ENCODE measurements at places on chromosomes 11 and 22.

- no peak overlapping the region for H3K27ac ChIP-seq
- H3K4me3 ChIP-seq = peak overlapping the region; percentile 54
- H3K27me3 ChIP-seq = no peaks in the 10 kb centered on the region
- H3K4me1 ChIP-seq = no peaks in the 10 kb centered on the region
- DNase-seq = peak; percentile 25
These were observed 429.7 kb downstream of the ETS1 start for GRCh38 chr11:128157423-128158298.

DNA sequence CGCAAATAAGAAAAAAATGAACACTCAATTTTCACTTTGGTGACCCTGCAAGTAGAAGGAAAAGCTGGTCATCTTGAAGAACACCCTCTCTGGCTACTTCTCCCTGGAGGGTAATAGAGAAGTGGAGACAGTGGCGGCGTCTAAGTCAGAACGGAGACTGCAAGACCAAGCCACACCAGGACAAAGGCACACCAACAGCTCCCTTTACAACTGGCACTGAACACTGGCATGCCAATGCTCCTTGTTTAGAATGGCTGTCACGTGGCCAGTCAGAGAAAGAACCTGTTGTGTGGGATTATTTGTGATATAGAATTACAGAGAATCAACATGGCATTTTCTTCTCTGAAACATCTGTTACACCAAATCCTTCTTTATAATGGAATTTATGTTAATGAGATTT lies 61.3 kb upstream of the YPEL1 start:
- no peak for DNase-seq
- H3K36me3 ChIP-seq = peaks cover 14% of the 10 kb centered on the region
- no peak overlapping the region for H3K4me3 ChIP-seq
- no peaks in the 10 kb centered on the region for H3K27me3 ChIP-seq
- peaks cover 2% of the 10 kb centered on the region for H3K4me1 ChIP-seq

DNA sequence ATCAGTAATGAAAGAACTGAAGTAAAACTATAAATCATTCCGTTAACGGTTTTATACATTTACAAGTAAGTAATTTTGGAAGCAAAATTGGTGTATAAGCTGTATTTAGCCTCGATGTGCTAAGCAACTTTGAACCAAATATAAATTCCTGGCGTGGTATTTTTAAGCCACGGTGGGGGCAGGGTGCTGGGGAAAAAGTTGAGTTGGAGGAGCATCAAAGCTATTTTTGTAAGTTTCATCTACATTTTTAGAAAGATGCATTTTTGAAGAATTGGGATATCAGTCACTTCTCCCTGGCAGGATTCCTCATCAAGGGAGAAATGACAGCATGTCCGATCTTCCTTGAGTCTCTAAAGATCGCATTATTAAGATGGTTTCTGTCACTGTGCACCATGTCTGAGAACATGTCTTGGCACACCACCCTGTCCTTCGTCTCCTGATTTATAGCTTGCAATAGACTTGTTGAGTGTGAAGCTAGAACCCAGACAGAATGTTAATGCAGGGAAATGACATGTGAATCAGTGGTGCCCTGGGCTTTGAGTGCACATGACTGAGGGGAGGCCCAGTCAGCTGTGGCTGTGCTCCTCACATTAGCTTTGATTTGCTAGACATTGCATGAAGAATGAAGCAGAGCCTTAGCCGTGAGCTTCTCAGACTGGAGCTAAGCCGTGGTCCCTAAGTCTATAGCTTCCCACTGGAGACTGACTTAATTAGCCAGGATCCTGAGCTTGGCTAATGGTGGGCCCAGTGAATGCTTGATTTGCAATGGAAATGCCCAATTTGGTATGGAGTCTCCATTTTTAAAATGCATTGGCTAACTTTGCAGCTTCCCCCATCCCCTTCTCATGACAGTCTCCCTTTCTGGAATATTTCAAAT lies 127.0 kb downstream of the COMMD9 start:
- no peak overlapping the region for H3K27ac ChIP-seq
- H3K4me3 ChIP-seq = no peak overlapping the region
- no peak for DNase-seq
- H3K27me3 ChIP-seq = no peaks in the 10 kb centered on the region
- H3K36me3 ChIP-seq = no peaks in the 10 kb centered on the region
- no peaks in the 10 kb centered on the region for H3K4me1 ChIP-seq

DNA sequence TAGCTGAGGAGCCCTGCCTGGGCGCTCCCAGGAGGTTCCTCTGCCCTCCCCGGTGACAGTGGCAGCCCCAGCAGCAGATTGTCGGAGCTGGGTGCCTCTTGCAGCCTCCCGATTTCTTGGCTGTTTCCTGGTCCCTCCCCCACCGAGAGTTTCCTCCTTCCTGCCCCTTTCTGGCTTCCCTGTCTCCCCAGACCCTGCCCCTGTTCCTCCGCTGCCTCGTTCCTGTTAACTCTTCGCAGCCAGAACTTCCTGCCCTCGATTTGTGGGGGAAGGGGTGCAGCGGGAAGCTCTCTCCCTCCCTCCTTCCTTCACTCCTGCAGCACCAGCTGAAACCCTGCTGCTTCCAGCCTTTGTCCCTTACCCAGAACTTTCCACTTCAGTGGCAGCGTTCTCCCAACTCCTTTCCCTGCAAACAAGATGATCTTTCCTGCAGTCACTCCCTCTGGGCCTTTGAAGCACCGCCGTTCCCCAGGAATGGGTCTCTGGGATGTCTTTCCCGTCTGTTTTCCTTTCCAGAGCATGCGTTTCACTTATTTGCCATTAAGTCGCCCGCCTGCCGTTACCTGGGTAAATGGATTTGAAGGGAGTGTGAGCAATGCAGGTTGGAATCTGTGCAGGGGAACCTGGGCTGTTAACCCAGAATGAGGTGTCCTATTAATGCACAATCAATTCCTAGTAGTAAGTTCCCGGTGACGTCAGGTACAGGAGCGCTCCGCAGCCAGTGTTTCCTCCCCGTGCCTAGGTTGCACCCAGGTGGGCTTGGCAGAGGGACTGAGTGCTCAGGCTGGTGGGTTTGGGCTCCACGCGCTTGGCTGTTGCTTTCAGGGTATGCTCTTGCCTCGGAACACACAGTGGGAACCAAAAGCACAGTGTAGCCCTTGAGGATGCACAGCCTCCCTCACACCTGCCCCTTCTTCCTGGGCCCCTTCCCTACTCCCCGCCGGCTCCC lies 4.3 kb downstream of the GRK2 start:
- no peaks in the 10 kb centered on the region for H3K27me3 ChIP-seq
- peaks cover 26% of the 10 kb centered on the region for H3K36me3 ChIP-seq
- H3K27ac ChIP-seq = peak overlapping the region; percentile 66
- H3K4me3 ChIP-seq = peak overlapping the region; percentile 99
- no peak for DNase-seq

- H3K27ac ChIP-seq = no peak overlapping the region
- no peak for DNase-seq
- no peaks in the 10 kb centered on the region for H3K27me3 ChIP-seq
- no peaks in the 10 kb centered on the region for H3K4me1 ChIP-seq
These were observed 117.8 kb downstream of the APOL5 start for GRCh38 chr22:35835267-35835997.

GRCh38 chr11:119445850-119446249 lies 22.9 kb upstream of the THY1 start:
- H3K36me3 ChIP-seq = no peaks in the 10 kb centered on the region
- H3K4me1 ChIP-seq = peaks cover 6% of the 10 kb centered on the region
- DNase-seq = no peak
- no peak overlapping the region for H3K27ac ChIP-seq
- no peak overlapping the region for H3K4me3 ChIP-seq
- no peaks in the 10 kb centered on the region for H3K27me3 ChIP-seq

GRCh38 chr11:17443423-17443822 lies 33.2 kb downstream of the ABCC8 start:
- no peaks in the 10 kb centered on the region for H3K36me3 ChIP-seq
- no peak overlapping the region for H3K27ac ChIP-seq
- no peaks in the 10 kb centered on the region for H3K27me3 ChIP-seq
- no peak for DNase-seq
- H3K4me1 ChIP-seq = no peaks in the 10 kb centered on the region
- H3K4me3 ChIP-seq = no peak overlapping the region

GRCh38 chr22:46734830-46735453 lies 3.1 kb downstream of the CERK start:
- peaks cover 53% of the 10 kb centered on the region for H3K4me1 ChIP-seq
- no peaks in the 10 kb centered on the region for H3K27me3 ChIP-seq
- H3K27ac ChIP-seq = peak overlapping the region; percentile 76
- H3K4me3 ChIP-seq = peak overlapping the region; percentile 76
- H3K36me3 ChIP-seq = peaks cover 5% of the 10 kb centered on the region
- DNase-seq = peak; percentile 79

DNA sequence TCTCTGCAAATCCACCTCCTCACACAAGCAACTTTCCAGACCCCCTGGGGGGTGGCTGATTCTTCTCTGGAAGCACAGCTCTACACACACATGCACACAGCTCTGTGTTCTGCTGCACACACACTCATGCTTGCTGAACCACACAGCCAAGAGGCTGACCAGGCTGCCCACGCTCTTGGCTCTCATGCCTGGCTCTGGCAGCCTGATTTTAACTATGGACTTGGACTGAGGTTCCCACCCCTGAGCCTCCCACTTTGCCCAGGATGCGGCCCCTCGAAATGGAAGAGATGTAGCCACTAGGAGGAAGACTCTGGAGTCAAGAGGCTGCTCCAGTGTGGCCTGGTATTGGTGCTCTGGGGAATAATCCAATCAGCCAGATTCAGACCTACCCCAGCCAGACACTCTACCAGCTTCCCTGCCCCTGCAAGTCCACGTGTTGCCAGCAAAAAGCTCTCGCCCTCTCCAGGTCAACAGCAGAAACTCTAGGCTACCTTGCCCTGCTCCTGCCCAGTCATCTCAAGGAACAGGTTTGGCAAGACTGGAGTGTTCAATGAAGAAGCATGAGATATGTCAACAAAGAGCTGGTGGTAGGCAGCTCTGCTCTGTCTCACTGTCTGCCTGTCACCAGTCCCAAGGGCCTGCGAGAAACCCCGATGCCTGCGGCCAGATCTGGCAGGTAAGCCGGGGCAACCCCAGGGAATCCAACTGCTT lies 8.8 kb upstream of the CASTOR1 start:
- H3K4me1 ChIP-seq = peaks cover 82% of the 10 kb centered on the region
- no peaks in the 10 kb centered on the region for H3K27me3 ChIP-seq
- H3K27ac ChIP-seq = no peak overlapping the region
- peaks cover 55% of the 10 kb centered on the region for H3K36me3 ChIP-seq
- peak overlapping the region; percentile 18 for H3K4me3 ChIP-seq

DNA sequence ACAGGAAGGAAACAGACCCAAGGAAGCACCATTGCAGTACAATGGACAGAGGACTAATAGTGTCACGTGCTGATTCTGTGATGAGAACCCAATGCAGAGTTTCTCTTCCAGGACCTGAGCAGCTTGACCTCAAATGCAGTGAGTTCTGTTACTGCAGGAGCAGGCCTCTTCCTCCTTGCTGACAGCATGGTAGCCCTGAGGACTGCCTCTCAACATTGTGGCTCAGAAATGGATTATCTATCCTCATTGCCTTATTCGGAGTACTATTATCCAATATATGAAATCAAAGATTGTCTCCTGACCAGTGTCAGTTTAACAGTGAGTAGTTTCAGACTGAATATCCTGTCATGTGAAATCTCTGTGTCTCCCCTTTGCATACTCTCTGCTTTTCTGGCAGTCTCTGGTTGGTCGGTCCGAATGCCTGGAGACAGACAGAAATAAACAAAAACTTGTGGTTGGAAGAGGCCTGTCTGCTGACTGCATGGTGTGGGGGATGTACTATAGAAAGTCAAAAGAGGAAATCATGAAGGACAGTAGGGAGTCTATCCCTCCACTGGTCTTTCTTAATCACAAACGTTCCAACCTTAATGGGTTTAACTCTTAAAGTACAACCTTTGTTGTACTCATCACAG lies 6.9 kb upstream of the MS4A14 start:
- no peak overlapping the region for H3K27ac ChIP-seq
- H3K4me1 ChIP-seq = no peaks in the 10 kb centered on the region
- DNase-seq = no peak
- H3K27me3 ChIP-seq = no peaks in the 10 kb centered on the region
- H3K36me3 ChIP-seq = no peaks in the 10 kb centered on the region

DNA sequence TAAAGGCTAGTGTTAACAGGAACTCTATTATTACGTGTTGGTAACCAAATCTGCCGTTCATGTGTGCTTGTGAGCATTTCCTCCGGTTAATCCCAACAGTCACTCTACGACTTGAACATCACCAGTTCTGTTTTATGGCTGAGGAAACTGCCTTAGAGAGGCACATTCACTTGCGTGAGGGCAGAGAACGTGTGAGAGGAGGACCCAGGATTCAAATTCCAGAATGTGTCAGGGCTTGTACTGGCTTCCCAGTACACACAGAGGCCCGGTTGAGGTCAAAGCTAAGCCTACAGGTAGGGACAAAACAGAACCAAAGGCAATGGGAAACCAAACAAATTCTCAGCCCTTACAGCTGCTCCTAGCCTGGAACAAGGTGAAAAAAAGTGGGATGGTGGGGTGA lies 66.9 kb upstream of the TENM4 start:
- no peak overlapping the region for H3K27ac ChIP-seq
- no peak for DNase-seq
- H3K27me3 ChIP-seq = no peaks in the 10 kb centered on the region

DNA sequence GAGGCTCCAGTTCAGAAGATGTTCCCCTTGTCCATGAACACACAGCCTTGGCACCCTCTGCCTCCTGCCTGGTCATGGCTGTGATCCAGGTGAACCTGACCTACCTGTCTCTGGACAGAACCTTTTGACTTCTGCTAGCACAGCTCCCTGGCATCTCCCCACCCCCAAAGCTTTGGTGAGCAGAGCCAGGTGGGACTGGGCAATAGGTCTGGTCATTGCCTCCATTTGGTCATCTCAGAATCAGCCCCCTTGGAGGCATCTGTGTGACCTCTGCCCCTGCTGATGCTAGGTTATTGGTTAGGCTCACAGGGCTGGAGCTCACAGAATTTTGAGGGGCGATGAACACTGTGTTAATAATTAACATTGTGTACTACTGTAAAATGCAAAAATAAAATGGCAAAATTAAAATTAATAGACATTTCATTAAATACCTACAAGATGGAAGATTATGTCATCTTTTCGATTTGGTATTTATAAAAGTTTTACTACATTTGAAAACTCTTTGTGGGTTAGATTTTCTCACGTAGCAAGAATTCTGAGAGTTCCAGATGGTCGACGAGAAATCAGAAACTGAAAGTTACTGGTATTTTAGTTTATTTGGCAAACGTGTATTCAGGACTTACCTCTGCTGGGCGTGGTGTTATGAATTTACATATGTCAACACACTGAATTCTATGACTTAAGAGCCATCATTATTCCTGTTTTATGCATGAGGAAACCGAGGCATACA lies 8.3 kb upstream of the KIAA0930 start:
- H3K4me3 ChIP-seq = no peak overlapping the region
- H3K27ac ChIP-seq = no peak overlapping the region
- no peaks in the 10 kb centered on the region for H3K36me3 ChIP-seq
- no peaks in the 10 kb centered on the region for H3K27me3 ChIP-seq

DNA sequence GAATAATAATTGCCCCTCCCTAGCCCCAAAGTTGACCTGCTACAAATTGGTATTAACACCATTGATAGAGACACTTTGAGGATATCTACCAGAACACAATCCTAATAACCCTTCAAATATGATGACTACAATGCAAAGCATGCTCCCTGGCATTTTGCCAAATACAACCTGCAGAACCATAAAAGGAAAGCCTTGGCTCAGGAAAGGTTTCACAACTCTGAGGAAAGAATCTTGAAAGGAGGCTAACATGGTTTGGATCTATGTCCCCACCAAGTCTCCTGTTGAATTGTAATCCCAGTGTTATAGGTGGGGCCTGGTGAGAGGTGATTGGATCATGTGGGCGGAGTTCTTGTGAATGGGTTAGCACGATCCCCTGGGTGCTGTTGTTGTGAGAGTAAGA lies 140.4 kb upstream of the ARHGAP42 start:
- no peaks in the 10 kb centered on the region for H3K27me3 ChIP-seq
- H3K27ac ChIP-seq = no peak overlapping the region
- H3K4me3 ChIP-seq = no peak overlapping the region
- no peaks in the 10 kb centered on the region for H3K4me1 ChIP-seq
- H3K36me3 ChIP-seq = no peaks in the 10 kb centered on the region
- DNase-seq = no peak
